Hematopoietic multipotent progenitor cell (in vitro differentiated cells): ENCODE measurements at places on chromosomes 2 and 18.

DNA sequence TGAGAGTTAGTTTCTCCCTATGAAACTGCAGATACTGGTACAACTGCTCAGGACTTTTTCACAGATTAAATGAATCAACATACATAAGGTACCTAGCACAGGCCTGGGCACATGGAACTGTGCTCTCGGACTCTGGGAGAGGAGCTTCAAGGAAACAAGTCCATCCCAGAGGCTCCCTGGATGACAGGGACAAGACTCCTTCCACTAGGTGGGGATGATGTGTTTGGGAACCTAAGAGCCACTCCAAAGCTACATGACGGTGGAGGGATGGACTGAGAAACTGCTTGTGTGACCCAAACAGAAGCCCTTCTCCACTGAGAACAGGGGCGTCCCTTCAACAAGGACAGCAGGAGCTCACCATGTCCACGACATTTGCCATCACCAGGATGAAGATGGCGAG lies 37.1 kb downstream of the CENPO start:
- no peak for DNase-seq

- DNase-seq, result no peak
Observed at GRCh38 chr18:32980896-32981295, 208.1 kb upstream of the KLHL14 start.

DNA sequence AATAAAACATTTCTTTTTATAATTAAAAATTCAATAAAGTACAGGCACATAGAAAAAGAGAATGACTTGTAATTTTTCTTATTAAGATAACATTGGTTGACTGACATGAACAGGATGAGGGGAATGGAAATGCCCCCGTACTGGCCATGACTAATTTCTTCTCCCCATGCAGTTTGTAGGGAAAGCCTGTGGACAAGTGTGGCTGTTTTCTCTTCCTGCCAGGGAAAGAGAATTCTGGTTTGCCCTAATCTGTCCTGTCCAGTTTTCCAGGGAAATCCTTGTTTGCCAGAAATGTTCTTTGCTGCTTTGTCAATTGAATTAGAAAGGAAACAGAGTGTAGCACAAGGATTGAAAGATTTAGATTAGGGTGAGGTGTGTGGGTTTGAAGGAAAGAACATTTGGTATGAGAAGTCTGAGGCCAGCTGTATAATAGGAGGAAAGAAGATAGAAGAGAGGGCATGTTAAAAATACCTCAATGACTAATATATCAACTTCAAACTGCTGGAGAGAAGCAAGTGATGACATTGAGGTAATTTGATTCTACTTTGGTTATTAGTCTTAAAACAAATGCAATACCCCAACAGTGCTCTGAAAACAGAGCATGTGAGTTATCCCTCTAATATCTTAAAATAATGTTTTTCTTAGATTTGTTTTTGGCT lies 593.9 kb upstream of the ZNF804A start:
- no peak for DNase-seq

DNA sequence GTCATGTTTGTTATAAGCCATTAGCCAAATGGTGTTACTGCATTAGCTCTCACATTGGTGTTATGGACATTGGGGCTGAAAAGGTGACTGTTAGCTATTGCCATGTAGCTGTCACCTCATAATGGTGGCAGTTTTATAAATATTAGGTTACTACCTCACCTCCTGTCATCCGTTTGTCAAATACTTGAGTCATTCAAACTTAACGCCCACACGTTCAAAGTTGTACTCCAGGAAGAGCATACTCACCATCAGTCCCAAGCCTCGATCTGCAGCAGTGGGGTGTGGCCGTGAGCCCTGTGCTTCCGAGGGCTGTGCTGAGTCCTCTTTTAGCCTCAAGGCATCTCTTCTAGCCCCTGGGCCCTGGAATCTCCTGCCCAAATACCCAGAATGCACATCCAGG lies 87.3 kb downstream of the PDK1 start:
- DNase-seq, result no peak

DNA sequence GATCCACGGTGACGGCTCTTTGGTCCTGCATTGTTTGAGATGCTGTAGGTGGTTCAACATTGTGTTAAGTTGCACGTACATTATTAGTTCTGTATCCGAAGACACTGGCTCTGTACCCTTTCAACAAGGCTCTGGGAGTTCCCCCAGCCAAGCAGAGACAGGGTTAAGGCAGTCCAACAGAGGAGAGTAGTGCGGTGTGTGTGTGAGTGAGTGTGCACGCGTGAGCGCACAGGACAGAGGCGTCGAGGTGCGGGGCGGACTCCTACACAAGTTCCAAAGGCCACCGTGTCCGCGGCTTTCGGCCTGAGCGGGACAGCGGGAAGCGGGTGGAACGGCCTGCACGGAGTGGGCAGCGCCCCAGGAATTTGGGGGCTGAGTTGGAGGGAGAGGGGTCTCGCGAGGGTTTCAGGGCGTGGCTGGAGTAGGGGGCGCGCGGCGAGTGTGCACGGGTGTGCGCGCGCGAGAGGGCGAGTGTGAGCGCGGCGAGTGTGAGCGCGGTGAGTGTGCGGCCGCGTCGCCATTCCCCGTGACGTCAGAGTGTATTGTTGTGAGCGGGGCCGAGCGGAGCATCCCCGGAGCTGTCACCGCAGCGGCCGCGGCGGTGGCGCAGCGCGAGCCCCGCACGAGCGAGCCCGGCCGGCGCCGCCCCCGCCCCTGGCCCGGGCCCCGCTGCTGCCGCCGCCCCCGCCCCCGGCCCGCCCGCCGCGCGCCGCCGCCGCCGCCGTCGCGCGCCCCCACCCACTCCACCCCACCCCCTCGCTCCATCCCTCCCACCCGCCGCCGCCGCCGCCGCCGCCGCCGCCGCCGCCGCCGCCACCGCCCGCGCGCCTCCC lies at the start of gene ASXL3:
Gene ASXL3, plus strand, starts transcription at position 535 of the 833 bp plus-strand sequence. CDS start 413 bp downstream, outside the sequence.
- DNase-seq, result no peak

- DNase-seq, result no peak
Observed at GRCh38 chr2:157159221-157159934, 98.1 kb upstream of the GALNT5 start.

- DNase-seq, result no peak
Observed at GRCh38 chr18:36812678-36813077, 16.1 kb downstream of the TPGS2 start.

DNA sequence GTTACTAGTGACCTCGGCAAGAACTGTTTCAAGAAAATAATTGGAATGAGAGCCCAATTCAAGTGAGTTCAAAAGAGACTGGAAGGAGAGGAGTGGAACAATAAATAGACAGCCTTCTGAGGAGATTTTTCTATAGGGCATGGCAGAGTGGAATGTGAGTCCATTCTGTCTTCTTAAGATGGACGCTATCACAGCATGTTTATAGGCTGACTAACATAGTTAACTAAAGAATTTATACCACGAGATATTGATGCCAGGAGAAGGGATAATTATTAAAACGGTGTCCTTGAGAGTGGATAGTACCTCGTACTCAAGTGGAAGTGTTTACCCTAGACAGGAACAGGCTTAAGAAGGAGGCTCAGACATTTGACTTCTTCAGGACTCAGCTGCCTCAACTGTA lies 143.5 kb upstream of the RBBP8 start:
- DNase-seq, result no peak

DNA sequence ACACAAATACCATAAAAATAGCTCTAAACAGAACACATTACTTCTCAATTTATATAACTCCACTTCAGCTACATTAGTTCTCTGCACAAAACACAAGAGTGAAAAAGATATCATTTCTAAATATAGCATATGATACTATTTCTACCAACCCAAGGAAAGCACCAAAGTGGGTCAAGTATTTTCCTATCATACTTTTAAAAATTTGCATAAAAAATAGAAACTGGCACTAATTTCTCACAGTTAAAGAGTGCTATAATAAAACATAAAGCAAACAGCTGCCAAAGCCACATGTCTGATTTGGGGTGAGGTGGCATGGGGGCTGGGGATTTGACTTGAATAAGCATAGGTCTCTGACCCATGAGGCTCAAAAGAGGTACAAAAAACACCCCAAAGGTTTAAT lies 61.5 kb downstream of the BARD1 start:
- no peak for DNase-seq

- no peak for DNase-seq
Observed at GRCh38 chr2:69494126-69494525, 56.9 kb upstream of the NFU1 start.

GRCh38 chr2:88724643-88725332 lies 33.3 kb downstream of the RPIA start:
- DNase-seq, result no peak
